Activated CD4-positive, alpha-beta T cell treated with anti-CD3 and anti-CD28 coated beads for 24 hours (primary cell): ENCODE measurements at places on chromosomes 4 and X.

DNA sequence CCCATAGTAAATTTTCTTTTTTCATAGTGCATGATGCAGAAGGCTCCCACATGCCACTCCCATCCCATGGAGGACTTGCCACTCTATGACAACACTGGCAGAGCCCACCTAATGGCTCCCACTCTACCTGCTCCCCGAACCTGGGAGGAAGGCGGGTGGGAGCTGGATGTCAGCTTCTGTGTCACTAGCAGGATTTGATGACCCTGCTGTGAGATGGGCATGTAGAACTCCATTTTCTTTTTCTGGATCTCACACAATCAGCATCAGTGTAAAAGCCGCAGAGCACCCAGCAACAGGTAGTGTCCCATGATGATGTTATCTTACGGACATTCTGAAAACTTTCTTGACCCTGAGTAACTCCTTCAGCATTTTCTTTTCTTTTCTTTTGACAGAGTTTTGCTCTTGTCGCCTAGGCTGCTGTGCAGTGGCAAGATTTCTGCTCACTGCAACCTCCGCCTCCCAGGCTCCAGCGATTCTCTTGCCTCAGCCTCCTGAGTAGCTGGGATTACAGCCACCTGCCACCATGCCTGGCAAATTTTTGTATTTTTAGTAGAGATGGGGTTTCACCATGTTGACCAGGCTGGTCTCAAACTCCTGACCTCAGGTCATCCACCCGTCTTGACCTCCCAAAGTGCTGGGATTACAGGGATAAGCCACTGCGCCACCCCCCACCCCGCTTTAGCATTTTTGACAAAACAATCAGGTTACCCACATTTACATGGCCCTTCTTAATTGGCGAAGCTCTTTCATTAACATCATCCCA, 15.0 kb upstream of the ADH1A start:
- DNase-seq: no peak

- no peak for DNase-seq
These were observed 113.9 kb upstream of the EOLA2 start for GRCh38 chrX:150052226-150052625.

DNA sequence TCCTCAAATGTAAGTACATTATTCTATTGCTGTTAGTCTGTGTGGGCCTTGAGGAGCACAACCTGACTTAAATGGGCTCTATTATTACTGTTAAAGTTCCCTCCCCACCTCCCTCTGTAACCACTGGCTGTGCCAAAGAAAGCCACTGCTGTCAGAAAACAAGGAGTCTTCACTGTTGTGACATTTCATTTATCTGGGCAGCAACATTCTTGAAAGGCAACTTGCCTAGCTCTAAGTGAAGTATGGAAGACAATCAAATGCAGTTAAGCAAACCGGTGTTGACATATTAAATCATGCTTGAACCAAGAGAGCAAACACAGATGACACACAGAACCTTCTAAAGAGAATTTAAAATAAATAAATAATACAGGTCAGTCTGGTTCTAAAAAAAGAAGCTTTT, 81.0 kb downstream of the EPHA5 start:
- no peak for DNase-seq

GRCh38 chrX:102517326-102517725, 787 bp upstream of the TMSB15A start:
- DNase-seq: no peak

DNA sequence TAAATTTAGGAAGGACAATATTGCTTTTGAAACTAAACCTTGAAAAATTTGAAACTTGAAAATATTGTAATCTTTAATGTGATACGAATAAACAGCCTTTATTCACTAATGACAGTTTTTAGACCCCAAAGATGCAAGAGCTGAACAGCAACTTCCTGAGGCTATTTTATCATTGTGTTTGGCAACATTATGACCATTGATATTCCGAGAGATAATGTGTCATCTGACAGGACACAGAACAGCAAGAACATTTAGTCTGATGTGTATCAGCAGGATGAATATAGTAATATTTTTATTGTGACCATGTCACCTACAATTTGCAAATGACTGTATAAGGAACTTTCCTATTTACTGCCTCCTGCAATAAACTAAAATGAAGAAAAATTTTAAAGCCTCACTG, 316.0 kb downstream of the ADAM29 start:
- DNase-seq: no peak

GRCh38 chr4:42490015-42490414, 92.7 kb downstream of the SHISA3 start:
- DNase-seq: no peak

GRCh38 chr4:74189331-74190043, 31.6 kb downstream of the MTHFD2L start:
- no peak for DNase-seq

DNA sequence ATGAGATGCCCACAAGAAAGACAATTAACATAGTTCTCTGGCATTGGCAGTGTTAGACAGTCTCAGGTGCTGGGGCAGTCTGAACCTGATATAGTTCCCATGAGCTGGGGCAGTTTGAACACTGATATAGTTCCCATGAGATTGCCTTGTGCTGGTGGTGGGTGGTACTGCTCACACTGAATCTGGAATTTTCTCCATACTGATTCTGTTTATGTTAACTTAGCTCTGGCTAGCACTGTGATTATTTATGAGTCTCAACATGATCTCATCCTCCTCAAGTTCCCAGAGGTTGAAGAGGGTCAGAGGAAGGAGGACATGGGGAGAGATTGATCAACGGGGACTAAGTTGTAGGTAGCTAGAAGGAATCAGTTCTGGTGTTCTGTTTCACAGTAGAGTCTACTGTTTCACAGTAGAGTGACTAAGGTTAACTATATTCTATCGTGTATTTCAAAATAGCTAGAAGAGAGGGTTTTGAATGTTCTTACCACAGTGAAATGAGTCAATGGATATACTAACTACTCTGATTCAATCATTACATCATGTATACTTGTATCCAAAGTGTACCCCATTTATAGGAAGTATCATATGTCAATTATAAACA, 379.9 kb downstream of the ADAM29 start:
- no peak for DNase-seq

DNA sequence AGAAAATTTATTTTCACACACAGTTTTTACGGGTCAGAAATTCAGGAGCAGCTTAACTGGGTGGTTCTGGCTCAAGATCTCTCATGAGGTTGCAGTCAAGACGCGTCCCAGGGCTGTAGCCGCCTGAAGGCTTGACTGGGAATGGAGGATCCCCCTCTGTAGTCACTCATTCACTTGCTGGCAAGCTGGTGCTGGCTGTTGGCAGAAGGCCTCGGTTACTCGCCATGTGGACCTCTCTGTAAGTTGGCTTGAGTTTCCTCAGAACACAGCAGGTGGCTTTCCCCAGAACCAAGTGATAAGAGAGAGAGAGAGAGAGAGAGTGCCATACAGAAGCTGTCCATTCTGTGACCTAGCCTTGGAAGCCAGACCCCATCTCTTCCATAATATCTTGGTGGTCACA, 132.8 kb downstream of the DCLK2 start:
- DNase-seq: no peak
